CD4-positive, alpha-beta T cell (primary cell): ENCODE measurements at places on chromosomes 2 and 18. TPM values are rescaled to one million over a fixed set of nuclear protein-coding genes. Genes with fewer than 3 reads are reported as not detected.
A peak's percentile ranks its signal among the peaks of the same experiment; 100 is the strongest.

GRCh38 chr2:42196403-42197267, 27.5 kb downstream of the EML4 start:
- DNase-seq: no peak
- H3K4me1 ChIP-seq: peaks cover 48% of the 10 kb centered on the region
- no peak overlapping the region for H3K4me3 ChIP-seq
- no peak overlapping the region for H3K27ac ChIP-seq
- peaks cover 4% of the 10 kb centered on the region for H3K36me3 ChIP-seq

DNA sequence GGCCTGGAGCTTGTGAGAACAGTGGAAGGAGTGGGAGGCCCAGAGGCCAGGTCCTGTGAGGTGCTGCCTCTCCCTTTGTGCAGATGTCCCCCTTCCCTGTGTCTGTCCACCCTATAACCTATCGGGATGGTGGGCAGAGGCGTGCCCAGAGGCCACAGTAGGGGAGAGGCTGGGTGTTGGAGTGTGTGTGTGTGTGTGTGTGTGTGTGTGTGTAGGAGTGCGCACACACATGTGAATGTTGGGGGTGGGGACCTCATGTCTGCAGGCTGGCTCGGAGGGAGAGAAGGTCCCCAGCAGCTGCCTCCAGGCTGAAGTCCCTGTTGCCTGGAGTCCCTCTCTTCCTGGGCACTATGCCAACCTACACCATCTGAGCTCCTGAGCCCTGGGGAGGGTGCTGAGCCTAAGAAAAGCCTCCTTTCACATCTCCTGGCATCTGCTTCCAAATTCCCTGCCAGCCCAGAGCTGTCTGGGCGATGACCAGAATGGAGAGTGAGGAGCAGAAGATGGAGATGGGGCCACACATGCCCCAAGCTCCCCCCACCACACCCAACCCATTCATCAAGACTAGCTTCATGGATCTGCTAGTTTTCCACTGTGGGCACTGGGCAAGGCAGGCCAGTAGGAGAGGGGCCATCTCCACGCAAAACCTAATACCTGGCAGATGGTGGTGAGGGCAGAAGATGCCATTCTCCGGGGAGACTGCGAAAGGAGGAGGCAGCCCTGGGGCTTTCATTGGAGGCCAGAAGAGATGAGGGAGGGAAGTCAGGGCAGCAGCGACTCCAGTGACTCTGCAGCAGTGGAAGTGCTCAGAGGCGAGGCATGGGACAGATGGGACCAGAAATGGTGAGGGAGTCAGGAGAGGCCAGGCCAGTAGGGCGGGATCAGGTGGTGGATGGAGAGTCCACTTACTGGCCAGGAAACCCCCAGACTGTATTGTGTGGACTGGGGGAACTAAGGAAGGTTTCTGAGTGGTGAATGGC, 20.3 kb downstream of the KCNK3 start:
- no peak for DNase-seq
- H3K4me1 ChIP-seq: no peaks in the 10 kb centered on the region
- H3K27me3 ChIP-seq: no peaks in the 10 kb centered on the region
- no peak overlapping the region for H3K4me3 ChIP-seq

DNA sequence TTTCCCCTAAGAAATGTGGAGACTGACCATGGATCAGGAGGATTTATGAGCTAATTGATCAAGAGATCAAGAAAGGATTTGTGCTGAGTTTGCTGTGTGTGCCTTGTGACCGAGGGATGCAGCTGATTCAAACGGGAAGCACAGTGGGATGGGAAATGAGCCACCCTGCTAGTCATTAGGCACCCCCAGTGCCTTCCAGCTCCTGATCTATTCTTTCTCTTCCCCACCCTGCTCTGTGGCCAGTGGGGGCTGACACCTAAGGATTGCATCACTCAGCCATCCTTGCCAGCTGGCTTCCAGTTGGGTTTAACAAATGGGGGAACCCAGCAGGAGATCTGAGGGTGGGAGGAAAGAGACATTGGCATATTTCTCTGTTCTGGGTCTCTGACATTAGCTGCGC, 132.2 kb upstream of the CXCR4 start:
- no peak overlapping the region for H3K4me3 ChIP-seq
- no peaks in the 10 kb centered on the region for H3K36me3 ChIP-seq
- H3K27me3 ChIP-seq: no peaks in the 10 kb centered on the region
- DNase-seq: no peak

GRCh38 chr2:127485694-127486071, 40.6 kb downstream of the IWS1 start:
- no peaks in the 10 kb centered on the region for H3K27me3 ChIP-seq
- H3K4me3 ChIP-seq: peak overlapping the region; percentile 1
- peaks cover 5% of the 10 kb centered on the region for H3K4me1 ChIP-seq
- peak; percentile 9 for DNase-seq

GRCh38 chr18:52829876-52830405, 489.9 kb downstream of the DCC start:
- no peaks in the 10 kb centered on the region for H3K27me3 ChIP-seq
- no peaks in the 10 kb centered on the region for H3K4me1 ChIP-seq
- no peak overlapping the region for H3K4me3 ChIP-seq
- no peak for DNase-seq
- H3K36me3 ChIP-seq: no peaks in the 10 kb centered on the region

DNA sequence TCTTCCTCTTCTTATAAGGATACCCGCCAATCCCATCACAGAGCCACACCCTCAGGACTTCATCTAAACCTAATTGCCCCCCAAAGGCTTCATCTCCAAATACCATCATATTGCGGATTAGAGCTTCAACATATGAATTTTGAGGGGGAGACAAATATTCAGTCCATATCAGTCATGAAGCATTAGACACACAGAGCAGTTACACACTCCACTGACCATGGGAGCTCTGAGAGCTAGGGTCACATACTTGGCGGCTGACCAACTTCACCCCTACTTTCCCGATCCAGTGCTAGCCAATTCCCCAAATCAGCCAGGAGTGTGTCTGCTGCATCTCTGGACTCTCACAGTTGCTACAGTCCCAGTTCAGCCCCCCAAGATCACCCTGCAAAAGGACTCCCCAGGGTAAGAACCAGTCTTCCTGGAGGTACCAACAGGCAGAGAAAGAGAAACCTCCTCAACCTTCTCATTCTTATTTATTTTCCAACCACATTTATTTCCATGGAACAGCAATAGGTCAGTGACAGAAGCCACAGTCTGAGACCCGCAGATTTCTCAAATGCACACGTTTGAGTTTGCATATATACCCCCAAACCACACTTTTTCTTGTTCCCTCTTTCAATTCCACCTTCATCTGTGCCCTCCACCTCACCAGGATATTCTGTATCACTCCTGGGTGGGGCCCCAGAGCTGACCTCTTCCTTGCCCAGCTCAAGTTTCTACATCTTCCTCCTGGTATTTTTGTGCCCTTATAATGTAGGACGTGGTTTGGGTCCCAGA, 33.3 kb downstream of the SPP2 start:
- H3K4me1 ChIP-seq: no peaks in the 10 kb centered on the region
- H3K27ac ChIP-seq: no peak overlapping the region
- no peaks in the 10 kb centered on the region for H3K27me3 ChIP-seq
- H3K36me3 ChIP-seq: no peaks in the 10 kb centered on the region
- no peak for DNase-seq

GRCh38 chr2:152411154-152411553, 76.2 kb downstream of the FMNL2 start:
- H3K36me3 ChIP-seq: no peaks in the 10 kb centered on the region
- H3K4me1 ChIP-seq: no peaks in the 10 kb centered on the region
- no peak overlapping the region for H3K27ac ChIP-seq
- H3K27me3 ChIP-seq: no peaks in the 10 kb centered on the region

DNA sequence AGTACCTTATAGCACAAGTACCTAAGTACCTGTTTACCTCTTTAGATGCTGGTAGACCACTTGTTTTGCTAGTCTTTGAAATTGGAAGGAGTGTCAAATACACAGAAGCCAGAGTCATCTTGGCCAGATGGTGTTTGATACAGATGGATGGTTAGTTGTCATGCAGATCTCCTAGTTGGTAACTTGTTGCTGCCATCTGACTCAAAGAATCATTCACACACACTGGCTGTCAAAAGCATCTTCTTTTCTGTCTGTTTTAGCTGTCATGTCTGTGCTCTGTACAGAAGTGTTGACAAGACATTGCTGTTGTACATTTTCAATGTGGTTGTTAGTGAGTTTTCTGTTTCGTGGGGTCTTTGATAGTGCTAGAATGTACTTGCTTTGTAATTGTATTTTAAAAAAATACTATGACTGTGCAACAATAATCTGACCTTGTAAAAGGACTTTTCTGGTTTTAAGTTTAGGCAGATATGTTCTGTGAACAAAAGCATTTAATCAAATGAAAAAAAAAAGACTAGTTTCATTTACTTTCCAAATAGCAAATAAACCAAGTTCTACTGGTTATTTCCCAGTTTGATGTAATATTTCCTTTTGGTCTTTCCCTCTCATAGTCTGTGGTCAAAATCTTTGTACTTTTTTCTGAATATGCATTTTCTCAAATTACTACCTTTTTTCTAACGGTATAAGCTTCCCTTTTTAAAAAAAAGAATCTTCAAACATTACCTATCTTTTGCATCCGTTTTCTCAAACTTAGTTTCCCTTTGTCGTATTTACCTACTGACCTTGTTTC, 39.9 kb downstream of the TANK start:
- no peaks in the 10 kb centered on the region for H3K27me3 ChIP-seq
- peaks cover 43% of the 10 kb centered on the region for H3K36me3 ChIP-seq
- H3K4me1 ChIP-seq: peaks cover 10% of the 10 kb centered on the region
- no peak overlapping the region for H3K4me3 ChIP-seq

GRCh38 chr2:171173087-171173486, 12.4 kb upstream of the TLK1 start:
- H3K4me3 ChIP-seq: no peak overlapping the region
- H3K36me3 ChIP-seq: no peaks in the 10 kb centered on the region
- no peaks in the 10 kb centered on the region for H3K4me1 ChIP-seq
- no peaks in the 10 kb centered on the region for H3K27me3 ChIP-seq
- DNase-seq: no peak

GRCh38 chr2:42906557-42907411, 114.4 kb upstream of the HAAO start:
- DNase-seq: no peak
- H3K27me3 ChIP-seq: no peaks in the 10 kb centered on the region

- H3K27ac ChIP-seq: no peak overlapping the region
- no peaks in the 10 kb centered on the region for H3K4me1 ChIP-seq
- no peak overlapping the region for H3K4me3 ChIP-seq
Observed at GRCh38 chr2:154120706-154121105, 249.0 kb downstream of the GALNT13 start.

- DNase-seq: no peak
- no peaks in the 10 kb centered on the region for H3K27me3 ChIP-seq
- H3K27ac ChIP-seq: peak overlapping the region; percentile 92
- H3K36me3 ChIP-seq: peaks cover 17% of the 10 kb centered on the region
Observed at GRCh38 chr18:3246635-3247239, 864 bp upstream of the MYL12A start.

DNA sequence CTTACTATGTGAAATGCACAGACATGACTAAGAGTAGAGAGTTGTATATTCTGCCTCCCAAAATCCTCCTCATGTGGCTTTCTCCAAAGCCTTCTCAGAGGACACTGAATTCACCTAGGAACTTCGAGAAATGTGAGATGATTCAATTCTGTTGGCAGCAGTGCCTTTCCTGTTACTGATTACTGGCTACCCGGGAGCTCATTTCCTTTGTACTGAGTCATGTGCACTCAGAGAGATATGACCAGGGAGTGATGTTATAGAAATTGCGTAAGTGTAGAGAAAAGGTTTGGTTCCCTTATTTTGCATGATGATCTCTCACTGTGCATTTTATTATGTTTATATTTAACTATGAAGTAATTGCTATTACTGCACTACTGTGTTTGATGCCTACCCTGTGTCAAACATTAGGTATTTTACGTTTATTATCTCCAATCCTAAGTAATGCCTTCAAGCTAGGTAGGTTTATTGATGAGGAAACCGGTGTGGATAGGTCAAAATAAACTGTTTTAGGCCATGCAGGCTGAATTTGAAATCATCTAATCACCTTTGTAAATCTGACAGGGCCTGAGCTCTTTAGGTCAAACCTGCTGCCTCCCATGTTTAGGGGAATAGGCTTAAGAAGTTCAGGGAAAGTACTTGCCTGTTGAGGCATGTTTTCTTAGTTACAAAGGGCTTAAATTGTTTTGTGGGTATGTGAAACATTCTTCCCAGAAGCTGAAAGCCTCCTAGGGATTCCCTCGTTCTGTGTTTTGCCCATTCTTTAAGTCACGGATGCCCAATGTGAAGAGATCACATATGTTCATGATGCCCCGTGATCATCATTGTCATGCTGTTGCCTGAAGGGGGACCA, 86.8 kb downstream of the FMNL2 start:
- DNase-seq: no peak
- H3K27ac ChIP-seq: no peak overlapping the region
- H3K27me3 ChIP-seq: peaks cover 3% of the 10 kb centered on the region
- no peaks in the 10 kb centered on the region for H3K4me1 ChIP-seq
- H3K36me3 ChIP-seq: no peaks in the 10 kb centered on the region

DNA sequence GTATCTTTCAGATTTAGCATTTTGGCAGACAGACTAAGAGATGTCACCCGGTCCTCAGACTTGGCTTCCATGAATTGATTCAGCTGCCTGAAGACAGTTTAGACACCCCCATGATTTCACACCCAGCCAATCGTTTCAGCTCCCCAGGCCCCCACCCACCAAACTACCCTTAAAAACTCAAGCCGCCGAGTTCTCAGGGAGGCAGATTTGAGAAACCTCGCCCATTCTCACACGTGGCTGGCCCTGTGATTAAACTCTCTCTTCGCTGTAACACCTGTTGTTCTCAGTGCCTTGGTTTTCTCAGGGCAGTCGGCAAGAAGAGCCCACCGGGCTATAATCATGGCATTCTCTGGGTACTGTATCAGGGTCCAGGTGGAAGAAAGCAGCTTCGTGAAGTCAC, 35.2 kb downstream of the UXS1 start:
- peaks cover 27% of the 10 kb centered on the region for H3K36me3 ChIP-seq
- H3K4me1 ChIP-seq: peaks cover 51% of the 10 kb centered on the region
- no peaks in the 10 kb centered on the region for H3K27me3 ChIP-seq
- peak overlapping the region; percentile 67 for H3K4me3 ChIP-seq

DNA sequence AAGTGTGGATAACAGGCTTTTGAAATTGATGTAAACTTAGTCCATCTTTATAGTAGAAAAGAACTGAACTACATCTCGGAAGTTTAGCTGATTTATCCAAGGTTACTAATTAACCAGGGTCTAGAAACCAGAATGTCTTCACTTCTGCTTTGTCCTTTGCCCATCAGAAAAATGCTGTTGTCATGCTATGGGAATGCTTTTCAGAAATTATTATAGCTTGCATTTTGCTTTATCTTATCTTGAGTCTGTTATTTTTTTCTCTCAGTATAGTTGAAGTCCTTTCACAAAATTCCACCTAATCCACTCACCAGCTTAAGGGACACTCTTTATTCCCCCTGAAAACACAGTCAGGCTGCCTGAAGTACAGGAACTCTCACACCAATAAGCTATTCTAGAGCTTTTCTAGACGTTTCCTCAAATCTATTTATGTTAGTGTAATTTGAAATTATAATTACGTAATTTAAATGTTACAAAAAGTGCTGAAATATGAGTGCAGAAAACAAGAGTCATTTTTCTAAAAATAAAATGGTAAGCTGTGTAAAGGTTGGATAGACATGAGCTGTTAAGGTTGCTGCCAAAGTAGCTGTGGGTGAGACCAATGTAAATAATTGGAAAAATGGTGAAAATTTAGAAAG, 456.3 kb downstream of the TGIF1 start:
- no peak for DNase-seq
- H3K4me1 ChIP-seq: no peaks in the 10 kb centered on the region
- H3K27ac ChIP-seq: no peak overlapping the region
- no peaks in the 10 kb centered on the region for H3K36me3 ChIP-seq
- H3K4me3 ChIP-seq: no peak overlapping the region

- H3K4me1 ChIP-seq: peaks cover 38% of the 10 kb centered on the region
- H3K36me3 ChIP-seq: no peaks in the 10 kb centered on the region
- DNase-seq: no peak
Observed at GRCh38 chr2:96409081-96409819, 73.7 kb downstream of the NCAPH start.

Gene MAL
- total RNA-seq: 102 TPM

Gene ANKRD30BL
- total RNA-seq: not detected

Gene MCFD2
- 29.1 TPM for total RNA-seq

Gene ADRA2B
- total RNA-seq: 0.52 TPM

Gene LAMA1
- total RNA-seq: not detected

Gene PIEZO2
- not detected for total RNA-seq

Gene SULT1C4
- not detected for total RNA-seq
